ENCODE measurements at places on chromosomes 1 and 21. TPM values are rescaled to one million over a fixed set of nuclear protein-coding genes. Genes with fewer than 3 reads are reported as not detected.

Gene WASF2
- 90.1 TPM for total RNA-seq

Gene CHIA
- not detected for total RNA-seq

Gene ANKRD35
- total RNA-seq, result 2.9 TPM

- 0 out of 2 replicates have a peak, but pooled peaks cover 4% of the 10 kb centered on the region for H3K27me3 ChIP-seq
- H3K27ac ChIP-seq, result no peak overlapping the region
- no peaks in the 10 kb centered on the region for H3K36me3 ChIP-seq
- H3K4me3 ChIP-seq, result no peak overlapping the region
- no peak for DNase-seq
Observed at GRCh38 chr1:170307426-170307825, 161.7 kb downstream of the NTMT2 start.

Gene ST6GALNAC5
- total RNA-seq, result 10.1 TPM

All from WTC11 (cell line).